Anterior cingulate cortex (tissue), 58 donors: ENCODE measurements at places on chromosomes 3 and 15.

- DNase-seq, result no peak
These were observed 134.7 kb upstream of the TSC22D2 start for GRCh38 chr3:150273396-150273795.

GRCh38 chr3:52650439-52650838, 35.3 kb downstream of the PBRM1 start:
- no peak for DNase-seq

- no peak for DNase-seq
These were observed 65.2 kb downstream of the ATP13A5 start for GRCh38 chr3:193313061-193313958.

- no peak for DNase-seq
These were observed 36.3 kb downstream of the PAK2 start for GRCh38 chr3:196775938-196776337.

- no peak for DNase-seq
These were observed 51.8 kb upstream of the SETMAR start for GRCh38 chr3:4251412-4251811.

- no peak for DNase-seq
These were observed 116.5 kb upstream of the ALDH1A3 start for GRCh38 chr15:100762913-100763834.

DNA sequence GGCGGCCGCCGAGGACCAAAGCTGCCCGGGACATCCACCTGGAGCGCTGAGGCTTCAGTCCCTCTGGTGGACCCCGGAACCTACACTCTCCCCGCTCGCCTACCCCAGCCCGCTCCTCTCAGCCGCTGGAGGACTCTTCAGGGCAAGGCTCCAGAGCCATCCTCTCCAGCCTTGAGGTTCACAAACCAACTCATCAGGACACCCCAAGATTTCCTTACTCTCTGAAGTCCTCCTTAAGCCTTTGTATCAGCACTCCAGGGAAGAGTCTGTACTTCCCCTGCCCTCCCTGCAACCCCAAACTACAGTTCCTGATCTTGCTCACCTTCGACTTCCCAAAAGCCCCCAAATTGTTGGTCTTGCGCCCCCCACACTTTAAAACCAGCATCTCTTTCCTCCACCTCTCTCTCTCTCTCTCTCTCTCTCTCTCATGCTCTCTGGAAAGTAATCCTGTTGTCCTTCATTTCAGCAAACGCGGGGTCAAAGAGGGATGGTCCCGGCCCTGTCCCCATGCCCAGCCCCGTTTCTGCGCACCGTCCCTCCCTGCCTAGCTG, 438 bp downstream of the THBS1 start:
- no peak for DNase-seq

- DNase-seq, result no peak
These were observed 13.3 kb downstream of the SEMA3G start for GRCh38 chr3:52431459-52432223.
